ENCODE measurements at places on chromosomes 5 and 9. TPM values are rescaled to one million over a fixed set of nuclear protein-coding genes. Genes with fewer than 3 reads are reported as not detected.

Gene NME5
- not detected for total RNA-seq

Gene C5orf58
- total RNA-seq, result not detected

Gene PCDHGA12
- not detected for total RNA-seq

Gene C7
- total RNA-seq, result not detected

Gene PARP8
- total RNA-seq, result 20.1 TPM

Gene PCDHB13
- not detected for total RNA-seq

Gene CYLC2
- not detected for total RNA-seq

Gene NEURL1B
- 0.57 TPM for total RNA-seq

Gene NR2F1
- total RNA-seq, result not detected

Gene MARCHF3
- 11.8 TPM for total RNA-seq

Gene MSX2
- not detected for total RNA-seq

Gene GZMA
- total RNA-seq, result not detected

Gene SLC25A25
- 12.7 TPM for total RNA-seq

GRCh38 chr9:137434498-137435380 is 6.4 kb downstream of the ENTPD8 start:
- no peak for DNase-seq

- DNase-seq, result peak; percentile 43
Observed at GRCh38 chr5:156947925-156948324, 15.1 kb downstream of the TIMD4 start.

DNA sequence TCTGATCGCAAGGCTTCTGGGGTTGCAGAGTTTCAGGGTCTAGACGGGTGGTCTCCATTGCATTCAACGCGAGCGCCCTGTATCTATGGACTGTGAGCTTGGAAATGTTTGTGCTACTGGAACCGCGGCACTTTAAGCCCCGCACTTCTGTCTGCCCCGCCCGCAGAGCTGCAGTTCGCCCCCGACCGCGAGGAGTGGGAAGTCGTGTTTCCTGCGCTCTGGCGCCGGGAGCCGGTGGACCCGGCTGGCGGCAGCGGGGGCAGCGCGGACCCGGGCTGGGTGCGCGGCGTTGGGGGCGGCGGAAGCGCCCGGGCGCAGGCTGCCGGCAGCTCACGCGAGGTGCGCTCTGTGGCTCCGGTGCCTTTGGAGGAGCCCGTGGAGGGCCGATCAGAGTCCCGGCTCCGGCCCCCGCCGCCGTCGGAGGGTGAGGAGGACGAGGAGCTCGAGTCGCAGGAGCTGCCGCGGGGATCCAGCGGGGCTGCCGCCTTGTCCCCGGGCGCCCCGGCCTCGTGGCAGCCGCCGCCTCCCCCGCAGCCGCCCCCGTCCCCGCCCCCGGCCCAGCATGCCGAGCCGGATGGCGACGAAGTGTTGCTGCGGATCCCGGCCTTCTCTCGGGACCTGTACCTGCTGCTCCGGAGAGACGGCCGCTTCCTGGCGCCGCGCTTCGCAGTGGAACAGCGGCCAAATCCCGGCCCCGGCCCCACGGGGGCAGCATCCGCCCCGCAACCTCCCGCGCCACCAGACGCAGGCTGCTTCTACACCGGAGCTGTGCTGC is 1.0 kb downstream of the ADAMTS19 start:
- peak; percentile 29 for DNase-seq

DNA sequence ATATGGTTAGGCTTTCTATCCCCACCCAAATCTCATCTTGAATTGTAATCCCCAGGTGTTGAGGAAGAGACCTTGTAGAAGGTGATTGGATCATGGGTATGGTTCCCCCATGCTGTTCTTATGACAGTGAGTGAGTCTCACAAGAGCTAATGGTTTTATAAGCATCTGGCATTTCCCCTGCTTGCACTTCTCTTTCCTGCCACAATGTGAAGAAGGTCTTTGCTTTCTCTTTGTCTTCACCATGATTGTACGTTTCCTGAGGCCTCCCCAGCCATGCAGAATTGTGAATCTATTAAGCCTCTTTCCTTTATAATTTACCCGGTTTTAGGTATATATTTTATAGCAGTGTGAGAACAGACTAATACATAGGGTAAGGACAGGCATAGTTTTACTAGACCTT is 334.5 kb downstream of the TLR4 start:
- no peak for DNase-seq

DNA sequence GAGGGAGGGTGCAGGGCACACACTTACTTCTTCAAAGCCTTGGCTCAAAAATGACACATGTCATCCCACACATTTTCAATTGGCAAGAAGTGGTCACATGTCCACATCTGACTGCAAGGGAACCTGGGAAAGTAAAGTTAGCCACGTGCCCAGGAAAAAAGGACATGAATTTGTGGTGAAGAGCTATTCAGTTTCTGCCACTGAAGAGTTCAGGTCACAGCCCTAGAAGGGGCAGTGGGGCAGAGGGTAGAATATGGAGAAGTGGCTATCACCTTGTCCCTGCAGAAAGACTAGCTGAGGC is 1.9 kb upstream of the RGS14 start:
- DNase-seq, result no peak

GRCh38 chr5:116614603-116614920 is 39.9 kb upstream of the SEMA6A start:
- no peak for DNase-seq

- DNase-seq, result no peak
Observed at GRCh38 chr5:30100148-30100713, 1093.3 kb upstream of the CDH6 start.

- DNase-seq, result no peak
Observed at GRCh38 chr5:111636736-111637135, 120.3 kb downstream of the NREP start.

DNA sequence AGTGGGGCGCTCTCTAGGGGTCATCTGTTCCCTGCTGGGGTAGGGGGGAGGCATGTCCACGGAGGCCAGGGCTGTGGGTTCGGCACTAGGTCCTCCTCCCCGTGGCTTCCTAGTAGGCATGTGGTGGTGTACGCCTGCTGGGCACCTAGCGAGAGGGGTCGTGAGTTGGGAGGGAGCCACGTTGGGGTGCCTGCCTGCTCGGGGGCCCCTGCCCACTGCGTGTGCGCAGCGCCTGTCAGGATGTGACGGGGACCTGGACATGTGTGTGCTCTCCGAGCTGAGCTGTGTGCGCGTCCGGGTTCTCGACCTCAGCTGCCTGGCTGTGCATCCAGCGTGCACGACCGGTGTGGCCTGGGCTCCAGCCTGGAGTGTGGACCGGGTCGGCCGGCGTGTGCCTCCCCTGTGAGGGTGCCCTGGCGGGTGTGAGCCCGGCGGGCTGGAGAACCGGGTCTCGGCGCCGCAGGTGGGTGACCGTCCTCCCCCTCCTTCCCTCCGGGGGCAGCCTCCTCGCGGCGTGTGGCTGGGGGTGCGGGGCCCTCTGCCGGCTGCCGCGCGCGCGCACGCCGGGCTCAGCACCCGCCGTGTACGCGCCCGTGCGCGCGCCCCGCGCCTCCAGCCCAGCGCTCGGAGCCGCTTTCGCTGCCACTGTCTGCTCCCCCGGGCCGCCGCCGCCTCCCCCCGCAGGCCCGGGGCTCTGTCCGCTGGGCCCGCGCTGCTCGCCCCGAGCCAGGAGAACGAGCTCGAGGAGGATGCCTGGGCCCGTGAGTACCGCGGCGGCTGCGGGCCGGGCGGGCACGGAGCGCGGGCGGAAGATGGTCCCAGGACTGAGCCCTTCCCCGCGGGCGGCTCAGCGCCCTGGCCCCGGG is at the start of gene PRR7:
TSS of gene PRR7 (plus strand) at position 615 of the 866 bp plus-strand sequence. CDS start 8,254 bp downstream, outside the sequence.
- DNase-seq, result peak; percentile 65

GRCh38 chr5:144567421-144567780 is 396.7 kb downstream of the KCTD16 start:
- no peak for DNase-seq

DNA sequence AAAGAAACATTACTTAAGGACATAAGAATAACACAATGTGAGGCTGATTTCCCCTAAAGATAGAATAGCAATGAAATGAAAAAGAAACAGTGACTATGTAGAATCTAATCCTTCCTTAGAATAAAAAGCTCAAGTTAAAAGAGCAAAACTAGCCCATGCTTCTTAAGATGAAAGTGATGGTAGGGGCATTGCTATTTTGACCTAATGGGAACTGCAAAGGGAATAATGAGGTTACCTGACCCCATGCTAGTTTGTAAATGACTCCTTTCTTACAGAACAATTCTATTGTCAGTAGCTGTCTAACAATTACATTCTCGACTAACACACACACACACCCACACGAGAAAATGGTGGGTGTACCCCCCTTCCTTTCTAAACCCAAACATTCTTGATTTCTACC is 575.8 kb downstream of the CSNK1G3 start:
- DNase-seq, result no peak

- no peak for DNase-seq
Observed at GRCh38 chr5:16930496-16930895, 5.6 kb downstream of the MYO10 start.

GRCh38 chr9:127368852-127369402 is 28.0 kb upstream of the SLC2A8 start:
- DNase-seq, result no peak

GRCh38 chr5:155307229-155307628 is 293.7 kb downstream of the KIF4B start:
- no peak for DNase-seq

DNA sequence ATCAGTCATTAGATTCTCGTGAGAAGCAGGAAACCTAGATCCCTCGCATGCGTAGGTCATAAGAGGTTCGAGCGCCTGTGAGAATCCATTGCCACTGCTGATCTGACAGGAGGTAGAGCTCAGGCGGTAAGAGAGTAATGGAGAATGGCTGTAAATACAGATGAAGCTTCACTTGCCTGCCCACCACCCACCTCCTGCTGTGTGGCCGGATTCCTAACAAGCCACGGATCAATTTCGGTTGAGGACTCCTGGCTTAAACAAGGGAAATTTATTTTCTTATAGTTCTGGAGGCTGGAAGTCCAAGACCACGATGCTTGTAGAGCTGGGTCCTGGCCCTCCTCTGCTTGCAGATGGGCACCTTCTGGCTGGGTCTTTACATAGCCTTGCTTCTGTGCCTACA is 200.4 kb downstream of the PCSK5 start:
- DNase-seq, result no peak

GRCh38 chr9:138071731-138072130 is 194.1 kb downstream of the CACNA1B start:
- no peak for DNase-seq

- DNase-seq, result no peak
Observed at GRCh38 chr5:81972492-81972783, 615 bp downstream of the ATG10 start.

DNA sequence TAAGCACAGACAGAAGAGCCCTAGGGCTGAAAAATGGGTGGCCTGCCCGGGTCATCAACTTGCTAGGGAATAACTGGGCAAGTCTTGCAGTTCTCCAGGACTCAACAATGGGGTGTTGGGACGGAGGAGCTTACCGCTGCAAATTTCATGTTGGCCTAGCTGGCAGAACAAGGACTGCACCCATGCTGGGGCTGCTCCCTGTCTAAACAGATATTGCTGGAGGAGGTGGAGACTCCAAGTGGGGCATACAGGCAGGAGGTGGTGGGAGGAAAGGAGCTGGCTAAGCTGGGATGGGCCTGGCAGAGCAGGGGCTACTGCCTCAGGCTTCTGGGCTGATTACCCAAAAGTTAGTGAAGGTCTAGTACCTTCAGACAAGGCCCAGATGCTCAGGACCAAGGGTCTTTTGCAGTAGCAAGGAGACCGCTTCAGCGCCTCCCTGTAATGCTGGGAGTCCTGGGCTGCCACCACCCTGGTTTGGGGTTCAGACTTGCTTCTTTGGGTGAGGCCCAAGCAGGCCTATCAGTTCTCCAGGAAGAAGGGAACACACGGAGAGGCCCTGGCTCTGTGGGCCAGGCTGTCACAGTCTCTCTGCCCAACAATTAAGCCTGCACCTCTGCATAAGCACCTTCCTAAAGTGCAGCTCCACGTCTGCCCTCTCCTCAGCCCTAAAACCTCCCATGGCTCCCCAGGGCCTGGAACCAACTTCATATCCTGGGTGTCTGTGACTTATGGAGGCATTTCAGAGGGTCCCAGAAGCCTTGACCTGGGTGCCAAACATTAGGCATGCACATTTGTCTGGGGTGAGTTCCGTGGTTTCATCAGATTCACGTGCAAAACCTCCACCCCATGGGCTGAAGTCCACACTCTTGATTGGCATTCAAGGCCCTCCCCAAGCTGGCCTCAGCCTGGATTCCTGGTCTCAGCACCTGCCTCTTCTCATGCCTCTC is 24.2 kb upstream of the KIF12 start:
- no peak for DNase-seq

- DNase-seq, result no peak
Observed at GRCh38 chr5:96081276-96081858, 119.7 kb upstream of the ELL2 start.

DNA sequence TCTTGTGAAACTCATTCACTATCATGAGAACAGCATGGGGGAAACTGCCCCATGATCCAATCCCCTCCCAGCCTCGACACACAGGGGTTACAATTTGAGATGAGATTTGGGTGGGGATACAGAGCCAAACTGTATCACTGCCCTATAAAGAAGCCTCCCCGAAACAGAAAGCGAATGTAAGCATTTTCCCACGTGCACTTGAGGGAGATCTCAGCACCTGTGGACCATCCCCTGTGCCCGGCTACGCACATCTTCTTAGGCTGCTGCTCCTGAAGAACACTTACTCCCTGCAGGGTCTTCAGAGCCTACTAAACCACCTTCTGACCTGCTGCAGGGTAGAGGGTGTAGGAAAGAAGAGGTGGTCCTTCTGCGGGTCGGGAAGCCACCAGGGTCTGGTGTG is 410.2 kb upstream of the IRX2 start:
- DNase-seq, result no peak

Data from activated naive CD4-positive, alpha-beta T cell treated with anti-CD3 and anti-CD28 coated beads for 36 hours (primary cell).